NCI-H2171 treated with DMSO at 0.1 percent for 48 hours (cell line): ENCODE measurements at places on chromosomes 3 and 15.

DNA sequence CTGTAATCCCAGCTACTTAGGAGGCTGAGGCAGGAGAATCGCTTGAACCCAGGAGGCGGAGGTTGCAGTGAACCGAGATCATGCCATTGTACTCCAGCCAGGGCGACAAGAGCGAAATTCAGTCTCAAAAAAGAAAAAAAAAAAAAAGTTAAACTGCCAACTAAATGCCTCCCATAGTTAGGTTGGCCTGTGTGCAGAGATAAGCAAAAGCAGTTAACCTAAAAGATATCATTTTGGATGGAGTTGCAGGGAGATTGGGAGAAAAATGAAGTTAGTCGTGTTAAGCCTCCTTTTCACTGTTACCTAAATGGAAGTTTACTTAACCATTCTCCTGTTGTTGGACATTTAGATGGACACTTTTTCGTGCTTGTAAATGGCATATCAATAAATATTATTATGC, 11.4 kb upstream of the FETUB start:
- no peak for DNase-seq

- no peak for DNase-seq
These were observed 113.3 kb upstream of the LIPC start for GRCh38 chr15:58318517-58318916.

DNA sequence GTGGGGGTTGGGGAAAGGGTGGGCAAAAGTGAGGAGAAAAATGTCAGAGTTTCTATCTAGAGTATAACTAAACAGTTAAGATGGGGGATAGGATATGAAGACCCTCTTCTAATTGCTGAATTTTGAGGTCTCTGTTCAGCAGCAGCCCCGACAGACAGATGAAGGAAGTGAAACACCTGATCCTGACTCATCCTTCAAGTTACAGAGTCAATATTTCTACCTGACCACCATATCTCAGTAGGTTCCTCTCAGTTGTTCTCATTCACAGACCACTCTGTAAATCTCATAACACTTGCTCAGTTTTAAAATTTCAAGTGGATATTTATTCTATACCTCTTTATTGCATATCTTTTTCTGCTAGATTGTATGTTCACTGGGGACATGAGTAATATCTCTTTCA, 69.5 kb downstream of the CCDC54 start:
- no peak for DNase-seq

DNA sequence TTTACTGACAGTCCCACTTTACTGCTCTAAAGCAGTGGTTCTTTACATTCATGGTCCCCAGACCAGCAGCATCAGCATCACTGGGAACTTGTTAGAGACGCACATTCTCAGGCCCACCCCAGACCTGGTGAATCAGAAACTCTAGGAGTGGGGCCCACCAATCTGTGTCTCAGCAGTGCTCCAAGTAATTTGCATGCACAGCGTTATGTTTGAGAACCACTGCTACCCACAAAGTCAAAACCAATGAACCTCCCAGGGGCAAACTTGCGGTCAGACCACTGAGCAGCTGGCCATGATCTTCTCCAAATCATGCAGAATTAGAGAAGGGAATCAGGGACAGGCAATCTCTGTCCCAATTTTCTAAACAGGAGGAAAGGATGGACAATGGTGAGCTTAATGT, 58.5 kb downstream of the ST8SIA2 start:
- no peak for DNase-seq

GRCh38 chr3:179495483-179495882, 44.2 kb upstream of the GNB4 start:
- no peak for DNase-seq
